HFFc6 (cell line): ENCODE measurements at places on chromosomes 1 and 21. TPM values are rescaled to one million over a fixed set of nuclear protein-coding genes. Genes with fewer than 3 reads are reported as not detected.

- DNase-seq, result peak; percentile 66
These were observed 691 bp upstream of the MPZL1 start for GRCh38 chr1:167720965-167721616.

DNA sequence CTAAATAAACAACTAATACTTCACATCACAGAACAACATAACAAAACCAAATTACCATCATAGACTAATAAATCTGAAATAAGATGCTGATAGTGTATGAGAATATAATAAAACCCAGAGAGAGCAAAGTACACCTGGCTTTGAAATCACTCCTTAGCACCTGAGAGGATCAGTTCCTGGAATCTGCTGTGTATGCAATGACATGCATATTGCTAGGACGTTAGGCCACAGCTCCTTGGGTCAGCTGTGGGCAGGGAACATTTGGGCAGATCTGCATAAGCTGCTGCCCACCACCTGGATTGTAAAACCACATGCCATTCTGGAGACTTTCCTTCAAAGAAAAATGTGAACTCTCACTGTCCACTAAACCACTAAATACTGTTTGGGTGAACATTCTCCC lies 81.1 kb downstream of the NR5A2 start:
- DNase-seq, result no peak

Gene OR2T33
- total RNA-seq, result not detected in 3 replicates

Gene IQCC
- 1.3 to 2.4 TPM (median 2.1 TPM) in 3 replicates for total RNA-seq

GRCh38 chr1:207822602-207823451 lies 71.0 kb downstream of the CD46 start:
- peak; percentile 56 for DNase-seq

DNA sequence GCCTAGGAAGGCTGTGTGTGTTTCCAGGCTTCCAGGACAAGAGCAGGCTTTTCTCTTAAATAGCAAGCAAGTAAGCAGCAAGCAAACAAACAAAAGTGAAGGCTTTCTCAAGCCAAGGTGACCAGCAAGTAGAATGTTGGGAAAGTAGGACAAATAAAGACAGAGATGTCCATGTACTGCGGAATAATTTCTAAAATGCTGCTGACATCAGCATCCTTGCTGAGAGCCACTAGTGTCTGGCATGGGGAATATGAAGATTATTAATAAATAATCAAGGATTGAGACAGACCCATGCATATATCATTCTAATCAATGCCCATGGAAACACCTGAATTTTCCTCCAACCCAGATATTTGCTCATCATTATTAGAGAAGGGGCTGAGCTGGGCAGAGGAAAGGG lies 6.4 kb upstream of the DYRK3 start:
- no peak for DNase-seq

GRCh38 chr1:22024485-22025367 lies 23.3 kb downstream of the CELA3A start:
- DNase-seq, result peak; percentile 84

Gene NBPF4
- total RNA-seq, result not detected in 3 replicates

DNA sequence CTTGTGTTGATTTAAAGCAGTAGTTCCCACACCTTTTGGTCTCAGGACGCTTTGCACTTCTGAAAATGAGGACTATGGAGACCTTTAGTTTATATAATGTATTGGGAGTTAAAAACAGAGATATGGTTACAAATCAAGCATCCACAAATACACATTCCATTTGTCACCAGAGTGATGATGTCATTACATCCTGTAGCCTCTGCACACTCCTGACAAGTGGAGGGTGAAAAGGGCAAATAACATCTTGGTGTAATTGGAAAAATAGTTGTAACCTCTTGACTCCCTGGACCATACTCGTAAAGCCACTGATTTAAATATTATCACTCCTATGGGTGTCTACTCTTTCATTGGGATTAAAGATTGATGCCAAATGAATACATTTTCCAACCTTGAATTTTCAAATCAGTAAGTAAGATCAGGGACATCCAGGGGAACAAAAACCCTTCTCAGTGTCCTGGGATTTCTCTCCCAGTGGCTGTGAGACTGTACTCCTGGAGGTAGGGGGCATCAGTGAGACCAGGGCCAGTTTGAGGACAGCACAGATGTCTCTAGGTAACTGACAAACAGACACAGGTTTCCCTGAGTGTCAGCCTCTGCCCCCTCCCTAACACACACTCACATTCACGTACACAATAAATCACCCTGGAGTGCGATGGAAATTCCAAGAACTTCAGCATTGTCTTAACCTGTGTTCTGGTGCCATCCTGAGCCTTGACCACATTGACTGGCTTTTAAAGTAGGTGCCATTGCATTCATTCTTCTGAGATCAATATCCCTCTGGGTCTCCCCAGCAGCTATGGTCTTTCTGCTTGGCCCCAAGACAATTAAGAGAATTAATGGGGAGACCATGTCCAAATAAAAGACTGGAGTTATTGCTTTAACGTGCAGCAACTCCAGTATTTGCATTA lies 63.0 kb downstream of the NR5A2 start:
- no peak for DNase-seq

DNA sequence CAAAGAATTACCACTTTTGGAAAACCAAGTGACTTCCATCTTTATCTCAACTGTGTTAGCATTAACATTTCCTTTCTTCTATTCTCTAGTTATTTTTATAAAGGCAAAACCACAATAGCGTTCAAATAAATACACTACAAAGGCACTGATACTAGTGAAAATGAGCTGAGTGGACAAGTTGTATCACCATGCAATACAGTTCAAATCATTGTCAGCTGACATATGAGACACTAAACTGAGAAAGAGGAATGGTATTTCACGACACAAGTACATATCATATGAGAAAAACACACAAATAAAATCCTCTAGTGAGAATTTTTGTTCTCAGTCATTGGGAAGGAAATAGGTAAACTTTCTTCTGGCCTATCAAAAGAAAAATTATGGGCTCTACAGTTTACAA lies 26.2 kb downstream of the ENAH start:
- DNase-seq, result no peak

Gene KRTAP12-2
- total RNA-seq, result not detected in 3 replicates

Gene OR14A16
- total RNA-seq, result not detected in 3 replicates

Gene CACNA1E
- not detected in 3 replicates for total RNA-seq

DNA sequence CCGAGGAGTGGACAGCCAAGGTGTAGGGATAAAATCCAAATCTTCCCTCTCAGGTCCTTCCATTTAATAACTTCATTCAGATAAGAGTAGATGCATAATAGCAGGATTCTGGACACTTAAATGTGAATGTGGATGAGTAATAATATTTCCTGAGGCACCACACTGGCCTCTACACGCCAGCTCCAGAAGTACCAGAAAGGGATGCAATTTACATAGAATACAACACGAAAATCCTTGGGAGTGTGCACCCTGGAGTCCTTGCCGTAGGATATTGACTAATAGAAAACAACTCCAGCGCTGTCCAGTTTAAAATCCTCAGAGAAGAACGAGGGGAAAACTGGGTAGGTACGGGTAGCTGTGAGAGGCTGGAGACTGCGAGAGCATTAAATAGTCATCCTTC lies 6.9 kb downstream of the PLXNA2 start:
- peak; percentile 55 for DNase-seq

DNA sequence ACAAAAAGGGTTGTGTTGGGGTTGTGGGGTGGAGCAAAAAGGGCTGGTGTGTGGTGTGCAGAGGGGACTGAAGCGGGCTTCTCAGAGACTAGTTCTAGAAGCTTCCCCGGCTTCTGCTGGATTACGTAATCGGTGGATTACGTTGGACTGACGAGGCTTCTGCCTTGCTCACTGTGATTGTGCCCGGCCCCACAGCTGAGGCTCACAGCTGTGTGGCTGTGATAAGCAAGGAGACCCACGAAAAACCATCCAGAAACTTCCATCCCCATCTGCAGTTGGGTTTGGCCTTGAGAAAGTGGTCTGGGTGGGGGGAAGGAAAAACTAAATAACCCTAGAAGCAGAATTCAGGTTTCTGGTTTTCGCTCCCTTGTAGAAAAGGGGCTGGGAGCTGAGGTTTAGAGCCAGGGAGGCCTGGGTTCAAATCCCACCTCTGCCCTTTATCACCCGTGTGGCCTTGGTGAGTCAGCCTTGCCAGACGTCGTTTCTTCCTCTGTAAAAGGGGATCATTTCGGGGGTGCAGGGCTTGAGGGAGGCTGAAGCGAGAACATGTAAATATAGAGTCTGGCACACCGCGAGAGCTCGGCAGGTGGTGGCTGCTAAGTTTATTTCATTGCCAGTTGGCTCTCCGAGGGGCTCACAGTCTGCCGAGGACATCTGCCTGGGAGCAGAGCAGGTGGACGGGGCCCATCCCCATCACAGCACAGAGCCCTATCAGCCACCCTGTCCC lies 30.4 kb upstream of the DISP3 start:
- DNase-seq, result no peak

- DNase-seq, result no peak
These were observed 61.6 kb downstream of the SELENOF start for GRCh38 chr1:86852289-86852688.

GRCh38 chr1:79777481-79778219 lies 771.1 kb upstream of the ADGRL4 start:
- DNase-seq, result no peak

GRCh38 chr1:118558933-118559332 lies 373.9 kb upstream of the SPAG17 start:
- DNase-seq, result no peak

- no peak for DNase-seq
These were observed 237.2 kb downstream of the NPHP4 start for GRCh38 chr1:5754817-5755551.

DNA sequence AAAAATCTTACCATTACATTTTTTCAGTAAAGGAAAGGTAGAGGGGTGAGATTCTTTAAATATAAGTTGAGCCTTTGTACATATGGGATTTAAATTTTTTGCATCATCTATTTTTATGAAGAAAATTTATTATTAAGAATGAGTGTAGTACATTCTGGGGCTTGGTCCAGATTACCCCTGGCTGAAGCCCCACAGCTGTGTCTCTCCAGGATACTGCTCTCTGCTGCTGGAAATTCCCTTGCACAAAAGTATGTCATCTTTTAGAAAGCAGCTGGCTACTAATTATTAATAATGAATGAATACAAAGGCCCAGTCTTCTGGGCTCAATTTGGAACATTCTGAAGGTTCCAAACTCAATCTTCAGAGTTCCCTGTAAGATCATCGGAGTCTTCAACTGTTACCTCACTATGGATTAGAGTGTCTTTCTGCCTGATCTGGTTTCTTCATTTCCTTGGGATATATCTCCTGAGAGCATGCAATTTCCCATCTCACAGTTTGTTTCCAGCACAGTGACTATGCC lies 428.6 kb upstream of the BRINP3 start:
- no peak for DNase-seq

Gene BOLA1
- 6.7 to 9.0 TPM (median 6.9 TPM) in 3 replicates for total RNA-seq

Gene LEFTY1
- total RNA-seq, result not detected in 2 replicates

Gene SLC66A1
- 13.3 and 13.6 TPM in 2 replicates for total RNA-seq

DNA sequence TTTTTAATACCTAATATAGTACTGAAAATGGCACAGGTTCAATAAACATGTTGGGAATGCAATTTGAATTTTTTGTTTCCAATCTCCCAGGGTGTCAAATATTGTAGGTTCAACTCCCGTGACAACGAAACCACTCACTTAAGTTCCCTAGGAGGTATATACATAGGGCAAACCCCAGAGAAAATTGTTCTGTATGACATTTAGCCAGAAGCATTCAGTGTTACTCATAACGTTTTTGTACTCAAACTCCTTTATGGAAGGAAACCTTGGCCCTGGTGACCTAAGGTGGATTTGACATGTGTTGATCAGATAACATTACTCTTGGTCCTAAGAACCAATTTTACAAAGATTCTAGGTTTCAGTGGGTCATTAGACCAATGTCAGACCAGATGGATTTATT lies 110.6 kb downstream of the USP25 start:
- DNase-seq, result no peak

GRCh38 chr1:36083219-36083618 lies 675 bp upstream of the TEKT2 start:
- no peak for DNase-seq

Gene IGSF5
- total RNA-seq, result not detected in 2 replicates

Gene CLCA2
- 0.07 to 0.19 TPM (median 0.15 TPM) in 3 replicates for total RNA-seq

GRCh38 chr1:206472886-206473285 lies 2.6 kb downstream of the IKBKE start:
- no peak for DNase-seq

Gene COL11A1
- total RNA-seq, result 152 to 362 TPM (median 271 TPM) in 3 replicates

DNA sequence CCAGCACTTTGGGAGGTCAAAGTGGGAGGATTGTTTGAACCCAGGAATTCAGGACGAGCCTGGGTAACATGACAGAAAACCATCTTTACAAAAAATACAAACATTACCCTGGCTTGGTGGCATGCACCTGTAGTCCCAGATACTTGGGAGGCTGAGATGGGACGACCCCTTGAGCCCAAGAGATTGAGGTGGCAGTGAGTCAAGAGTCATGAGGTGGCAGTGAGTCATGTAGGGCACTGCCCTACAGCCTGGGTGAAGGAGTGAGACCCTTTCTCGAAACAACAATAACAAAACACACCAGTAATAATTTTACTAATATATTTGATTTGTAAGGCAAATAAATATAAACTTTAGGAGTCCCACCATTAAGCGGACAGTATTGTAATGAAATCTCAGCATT lies 1906.2 kb downstream of the NCAM2 start:
- DNase-seq, result no peak

GRCh38 chr1:27350663-27351540 lies 9.1 kb downstream of the SYTL1 start:
- DNase-seq, result no peak

Gene PPFIA4
- total RNA-seq, result 0.41 to 1.1 TPM (median 1.0 TPM) in 3 replicates

- DNase-seq, result no peak
These were observed 56.9 kb downstream of the PROX1 start for GRCh38 chr1:214044438-214045214.

DNA sequence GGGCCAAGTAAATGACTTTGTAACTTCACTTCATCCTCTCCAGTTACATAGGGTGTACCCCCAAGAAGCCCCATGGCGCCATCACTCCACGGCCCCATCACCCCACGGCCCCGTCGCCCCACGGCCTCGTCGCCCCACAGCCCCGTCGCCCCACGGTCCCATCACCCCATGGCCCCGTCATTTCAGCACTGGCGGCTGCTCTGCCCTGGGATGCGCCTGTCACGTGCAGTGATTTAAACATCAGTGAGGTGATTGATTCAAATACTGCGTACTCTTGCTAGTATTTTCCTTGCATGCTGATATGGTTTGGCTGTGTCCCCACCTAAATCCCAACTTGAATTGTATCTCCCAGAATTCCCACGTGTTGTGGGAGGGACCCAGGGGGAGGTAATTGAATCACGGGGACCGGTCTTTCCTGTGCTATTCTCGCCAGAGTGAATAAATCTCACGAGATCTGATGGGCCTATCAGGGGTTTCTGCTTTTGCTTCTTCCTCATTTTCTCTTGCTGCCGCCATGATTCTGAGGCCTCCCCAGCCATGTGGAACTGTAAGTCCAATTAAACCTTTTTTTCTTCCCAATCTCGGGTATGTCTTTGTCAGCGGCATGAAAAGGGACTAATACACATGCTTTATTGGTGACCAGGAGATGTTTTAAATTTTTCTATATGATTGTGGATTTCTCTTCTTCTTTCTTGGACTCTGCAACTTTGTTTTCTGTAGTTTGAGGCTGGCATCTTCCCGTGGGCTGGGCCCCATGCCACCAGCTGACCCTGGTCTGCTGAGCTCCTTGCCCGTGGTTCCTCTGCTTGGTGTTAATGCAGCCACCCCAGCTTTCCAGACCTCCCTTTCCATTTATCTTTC lies 50.1 kb upstream of the PCBP3 start:
- no peak for DNase-seq
